ENCODE measurements at places on chromosomes 5 and 9. TPM values are rescaled to one million over a fixed set of nuclear protein-coding genes. Genes with fewer than 3 reads are reported as not detected.

Gene CDKN2B-AS1
- 0.26 TPM for polyA plus RNA-seq

Gene GARIN3
- not detected for polyA plus RNA-seq

Gene ORM1
- 0.30 TPM for polyA plus RNA-seq

Gene ABCA2
- polyA plus RNA-seq = 18.4 TPM

Gene GABRA6
- polyA plus RNA-seq = not detected

Gene ABLIM3
- polyA plus RNA-seq = 91.2 TPM

Gene CTXN3
- polyA plus RNA-seq = 1.2 TPM
